Gastroesophageal sphincter (tissue), 4 donors: ENCODE measurements at places on chromosomes 3 and 15. TPM values are rescaled to one million over a fixed set of nuclear protein-coding genes. Genes with fewer than 3 reads are reported as not detected.

SMC4 gene
- 21.7 TPM for total RNA-seq

- no peak for ATAC-seq
Measured at GRCh38 chr3:66229931-66230330, 9.1 kb downstream of the SLC25A26 start.

GRCh38 chr15:83835479-83835878, 181.6 kb downstream of the ADAMTSL3 start:
- ATAC-seq, result peak; percentile 81

DNA sequence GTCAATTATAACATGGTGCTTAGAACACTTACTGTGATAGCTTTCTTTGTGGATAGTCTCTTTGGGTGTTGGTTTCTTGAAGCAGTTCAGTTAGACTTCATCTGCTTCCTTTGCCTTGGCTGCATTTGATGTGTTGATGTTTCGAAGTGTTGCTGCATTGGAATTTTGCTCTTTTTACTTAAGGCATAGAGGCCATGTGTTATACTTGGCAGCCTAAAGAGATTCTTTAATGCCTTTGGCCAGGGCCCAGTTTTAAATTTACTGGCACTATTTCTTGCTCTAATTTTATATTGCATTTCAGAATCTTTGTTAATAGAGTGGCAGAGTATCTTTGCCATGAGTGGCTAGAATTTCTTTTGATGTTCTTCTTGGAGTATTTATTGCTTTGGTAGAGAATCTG, 21.2 kb downstream of the NR1D2 start:
- ATAC-seq, result no peak

- ATAC-seq, result no peak
Measured at GRCh38 chr3:5505163-5505562, 317.7 kb downstream of the EDEM1 start.

- no peak for ATAC-seq
Measured at GRCh38 chr3:45029661-45030060, 3.6 kb downstream of the CLEC3B start.

GRCh38 chr15:100276506-100276905, 65.3 kb downstream of the ADAMTS17 start:
- ATAC-seq, result no peak

DNA sequence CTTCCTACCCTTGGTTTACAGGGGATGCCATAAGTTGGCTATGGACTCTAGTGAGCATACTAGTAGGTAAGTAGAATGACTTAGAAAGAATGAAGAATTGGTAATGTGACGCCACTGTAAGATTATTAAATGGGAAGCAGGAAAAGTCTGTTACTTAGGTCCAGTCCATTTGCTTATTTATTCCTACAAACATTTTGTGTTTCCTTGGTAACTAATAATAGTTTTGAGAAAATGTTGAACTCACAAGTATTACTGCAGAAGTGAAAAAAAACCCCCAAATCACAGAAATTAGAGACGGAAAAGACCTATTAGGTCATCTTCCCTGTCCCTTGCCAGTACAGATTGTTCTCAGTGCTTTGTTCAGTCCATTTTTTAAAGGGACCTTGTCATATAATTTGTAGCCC, 63.5 kb downstream of the CMSS1 start:
- peak; percentile 67 for ATAC-seq

GRCh38 chr3:39232859-39233258, 40.5 kb upstream of the XIRP1 start:
- no peak for ATAC-seq

- ATAC-seq, result no peak
Measured at GRCh38 chr3:194714564-194714963, 28.9 kb downstream of the FAM43A start.

DNA sequence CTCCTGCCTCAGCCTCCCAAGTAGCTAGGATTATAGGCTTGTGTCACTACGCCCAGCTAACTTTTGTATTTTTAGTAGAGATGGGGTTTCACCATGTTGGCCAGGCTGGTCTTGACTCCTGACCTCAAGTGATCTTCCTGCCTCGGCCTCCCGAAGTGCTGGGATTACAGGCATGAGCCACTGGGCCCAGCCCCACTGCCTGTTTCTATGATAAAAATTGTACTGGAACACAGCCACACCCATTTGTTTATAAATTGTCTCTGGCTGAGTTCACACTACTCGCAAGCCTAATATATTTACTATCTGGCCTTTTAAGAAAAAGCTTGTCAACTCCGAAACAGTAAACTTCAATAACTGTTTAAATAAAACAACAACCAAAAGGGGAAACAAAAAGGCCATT, 309.4 kb upstream of the WNT5A start:
- ATAC-seq, result no peak

- ATAC-seq, result no peak
Measured at GRCh38 chr15:68749365-68749764, 71.3 kb downstream of the ANP32A start.

ADAMTSL3 gene
- 35.9 TPM for total RNA-seq

KLF15 gene
- 110 TPM for total RNA-seq

SLC28A2 gene
- not detected for total RNA-seq

BBS4 gene
- total RNA-seq, result 29.9 TPM

CIDEC gene
- not detected for total RNA-seq

DNA sequence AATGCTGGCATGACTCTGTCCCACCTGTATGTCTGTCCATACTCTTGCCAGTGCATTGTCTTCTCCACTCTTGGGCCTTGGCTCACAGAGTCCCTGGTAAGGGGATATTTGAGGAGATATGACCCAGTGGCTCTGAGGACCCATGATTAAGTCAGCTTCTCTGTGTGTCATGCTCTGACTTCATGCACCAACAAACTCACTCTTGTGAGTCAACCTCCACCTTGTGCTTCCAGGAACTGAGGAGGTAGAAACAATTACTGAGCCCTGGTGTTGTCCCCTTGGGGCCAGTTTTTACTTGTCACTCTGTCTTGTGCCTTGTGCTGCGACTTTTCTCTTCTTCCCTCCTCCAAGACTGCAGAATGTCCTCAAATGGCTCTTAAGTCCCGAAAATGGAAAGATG, 127.1 kb downstream of the ABHD5 start:
- ATAC-seq, result no peak

TUSC7 gene
- total RNA-seq, result not detected

FETUB gene
- total RNA-seq, result not detected

DNA sequence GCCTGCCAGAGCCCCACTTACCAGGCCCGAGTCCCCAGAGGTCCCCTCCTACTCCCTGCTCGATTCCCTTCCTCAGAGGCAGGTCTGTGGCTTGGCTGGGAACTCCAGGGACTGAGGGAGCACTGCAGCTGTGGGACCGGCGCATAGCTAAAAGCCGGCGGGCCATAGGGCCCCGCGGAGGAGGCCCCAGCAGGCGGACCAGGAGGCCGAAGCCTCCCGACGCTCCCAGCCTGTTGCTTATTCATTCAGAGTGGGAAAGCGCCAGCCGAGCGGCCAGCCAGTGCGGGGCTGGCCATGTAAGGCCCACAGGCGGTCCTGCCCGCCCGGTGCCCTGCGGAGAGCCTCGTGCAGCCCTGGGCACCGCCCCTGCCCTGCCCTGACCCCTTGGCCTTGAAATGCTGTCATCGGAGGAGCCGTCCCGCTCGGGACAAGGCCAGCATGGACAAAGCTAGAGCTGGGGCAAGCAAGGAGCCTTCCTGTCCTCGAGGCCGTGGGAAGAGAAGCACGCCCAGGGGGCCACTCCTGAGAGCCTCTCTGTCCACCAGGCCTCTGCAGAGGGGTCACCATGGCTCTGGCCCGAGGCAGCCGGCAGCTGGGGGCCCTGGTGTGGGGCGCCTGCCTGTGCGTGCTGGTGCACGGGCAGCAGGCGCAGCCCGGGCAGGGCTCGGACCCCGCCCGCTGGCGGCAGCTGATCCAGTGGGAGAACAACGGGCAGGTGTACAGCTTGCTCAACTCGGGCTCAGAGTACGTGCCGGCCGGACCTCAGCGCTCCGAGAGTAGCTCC, at the start of gene LOXL1:
TSS of gene LOXL1 (plus strand) at position 244 of the 784 bp plus-strand sequence. CDS start at position 566, 322 bp downstream.
- ATAC-seq, result peak; percentile 81

TMA7 gene
- 329 TPM for total RNA-seq

GRCh38 chr3:184777566-184778356, 34.2 kb upstream of the VPS8 start:
- peak; percentile 86 for ATAC-seq

- ATAC-seq, result no peak
Measured at GRCh38 chr3:134201201-134202130, 49.2 kb downstream of the RYK start.

AP3B2 gene
- total RNA-seq, result 1.7 TPM

- ATAC-seq, result no peak
Measured at GRCh38 chr15:80473286-80474223, 69.4 kb downstream of the ARNT2 start.

GRCh38 chr3:108076564-108076963, 14.3 kb downstream of the CD47 start:
- ATAC-seq, result no peak

- no peak for ATAC-seq
Measured at GRCh38 chr3:10373686-10374261, 52.9 kb upstream of the SEC13 start.

GRCh38 chr3:185059766-185060165, 93.1 kb downstream of the C3orf70 start:
- ATAC-seq, result no peak
